D341Med (cell line): ENCODE measurements at places on chromosomes 5 and 9.
A peak's percentile ranks its signal among the peaks of the same experiment; 100 is the strongest.

DNA sequence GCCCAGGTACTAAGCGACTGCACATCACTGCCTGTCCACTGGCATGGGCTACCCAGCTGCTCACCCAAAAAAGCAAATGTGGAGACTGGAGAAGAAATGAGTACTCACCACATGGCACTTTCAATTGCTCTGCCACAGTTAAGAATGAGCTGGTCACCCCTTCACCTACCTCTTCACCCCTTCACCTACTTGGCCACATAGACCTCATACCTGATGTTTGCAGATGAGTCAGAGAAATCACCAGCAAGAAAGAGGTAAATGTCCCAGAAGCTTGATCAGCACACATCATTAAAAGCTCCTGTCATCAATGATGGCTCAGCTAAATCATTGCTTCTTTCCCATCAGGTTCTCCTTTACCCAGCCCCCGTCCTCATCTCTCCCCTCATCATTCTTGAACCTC, 7.6 kb upstream of the PRUNE2 start:
- no peak for DNase-seq

DNA sequence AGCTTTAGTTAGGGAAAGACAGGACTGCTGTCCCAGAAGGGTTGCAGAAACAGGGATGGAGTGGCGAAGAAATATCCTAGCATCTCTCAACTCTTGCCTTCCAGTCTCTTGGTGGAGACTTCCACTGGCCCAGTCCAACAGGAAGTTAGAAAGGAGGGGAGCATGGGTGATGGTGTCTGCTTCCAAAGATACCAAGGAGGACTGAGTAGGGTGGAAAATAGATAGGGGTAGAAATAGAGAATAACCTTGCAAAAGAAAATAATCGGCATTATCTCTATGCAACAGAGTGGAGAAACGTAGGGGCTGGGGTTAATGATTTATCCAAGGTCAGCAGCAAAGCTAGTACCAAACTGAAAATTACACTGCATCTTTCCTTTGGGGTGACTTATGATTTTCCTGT, 242.3 kb downstream of the PSAT1 start:
- DNase-seq, result no peak

DNA sequence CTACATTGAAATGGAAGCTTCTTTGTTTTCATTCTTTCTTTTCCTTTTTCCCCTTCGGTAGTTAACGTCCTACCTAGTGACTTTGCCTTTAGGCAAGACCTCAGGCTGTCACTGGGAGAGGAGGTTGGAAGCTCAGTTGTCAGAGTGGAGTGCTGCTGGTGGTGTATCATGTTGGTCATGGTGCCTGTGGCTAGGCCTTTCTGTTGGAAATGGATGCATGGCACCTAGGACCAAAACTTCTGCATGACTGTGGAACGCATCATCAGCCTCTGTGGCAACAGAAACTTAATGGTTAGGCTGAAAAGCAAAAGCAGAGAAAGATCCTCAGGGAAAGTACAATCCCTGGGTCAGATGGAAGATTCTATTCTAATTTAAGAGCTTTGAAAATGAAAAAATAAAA, 57.9 kb downstream of the OSTF1 start:
- DNase-seq, result no peak

DNA sequence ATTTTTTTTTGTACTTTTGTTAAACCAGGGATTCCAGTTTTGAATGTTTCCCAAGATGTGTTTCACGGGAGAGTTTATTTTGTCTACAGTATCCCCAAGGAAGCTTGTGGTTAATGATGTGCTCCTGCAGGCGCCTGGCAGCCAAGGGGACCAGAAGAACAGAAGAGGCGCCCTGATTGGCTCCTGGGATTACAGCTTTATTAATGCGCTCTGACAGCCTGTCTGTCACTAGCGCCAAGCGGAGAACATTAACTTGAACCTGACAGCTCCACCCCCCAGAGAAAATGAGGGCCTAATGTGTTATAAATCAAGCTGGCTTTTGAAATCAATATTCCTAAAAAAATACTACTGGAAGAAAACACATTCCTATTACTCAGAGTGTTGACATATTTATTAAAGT, 5.0 kb upstream of the FBXL7 start:
- no peak for DNase-seq

- DNase-seq, result no peak
Observed at GRCh38 chr5:130067364-130067763, 163.1 kb downstream of the CHSY3 start.

GRCh38 chr9:20512106-20512505, 110.2 kb downstream of the MLLT3 start:
- no peak for DNase-seq

DNA sequence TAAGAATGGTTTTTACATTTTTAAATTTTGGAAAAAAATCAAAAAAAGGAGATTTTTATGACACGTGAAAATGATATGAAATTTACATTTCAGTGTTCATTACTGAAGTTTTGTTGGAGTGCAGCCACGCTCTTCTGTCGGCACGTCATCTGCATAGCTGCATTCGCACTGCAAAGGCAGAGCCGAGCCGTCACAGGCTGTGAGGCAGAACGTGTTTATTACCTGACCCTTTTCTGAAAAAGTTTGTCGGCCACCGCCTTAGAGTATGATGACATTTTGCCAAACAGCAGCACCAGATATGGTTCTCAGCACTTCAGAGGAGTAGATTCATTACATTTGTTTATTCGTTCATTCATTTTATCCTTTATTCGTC, 24.1 kb downstream of the HRH2 start:
- DNase-seq, result no peak

DNA sequence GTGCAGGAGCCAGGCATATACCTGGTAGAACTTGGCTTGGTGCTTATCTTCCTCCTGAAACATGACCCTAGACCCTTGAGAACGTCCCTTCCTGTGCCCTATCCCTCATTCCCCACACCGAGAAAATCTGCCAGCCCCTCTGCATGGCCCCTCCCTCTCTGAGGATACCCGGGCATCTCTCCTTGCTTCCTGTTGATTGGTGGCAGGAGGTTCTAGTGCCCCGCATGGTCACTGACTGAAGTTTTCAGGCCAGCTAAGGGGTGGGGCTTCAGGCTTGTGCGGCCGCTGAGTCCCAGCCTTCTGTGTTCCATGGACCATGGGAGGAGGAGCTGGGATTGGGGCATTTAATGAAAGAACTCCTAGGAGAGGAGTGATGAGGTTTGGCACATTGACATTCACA, 22.8 kb downstream of the IGIP start:
- no peak for DNase-seq

GRCh38 chr5:96297290-96297689, 135.8 kb downstream of the PCSK1 start:
- no peak for DNase-seq

DNA sequence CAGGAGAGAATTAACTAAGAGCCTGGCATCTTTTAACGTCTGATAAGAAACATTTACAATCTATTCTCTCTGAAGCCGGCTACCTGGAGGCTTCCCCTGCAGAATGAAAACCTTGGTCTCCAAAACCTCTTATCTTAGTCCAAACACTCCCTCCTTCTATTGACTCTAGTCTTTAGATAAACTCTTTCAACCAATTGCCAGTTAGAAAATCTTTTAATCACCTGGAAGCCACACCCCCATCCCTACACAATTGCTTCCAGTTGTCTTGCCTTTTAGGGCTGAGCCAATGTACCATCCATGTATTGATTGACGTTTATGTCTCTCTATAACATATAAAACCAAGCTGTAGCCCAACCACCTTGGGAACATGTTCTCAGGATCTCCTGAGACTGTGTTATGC, 1343.1 kb upstream of the C9orf72 start:
- no peak for DNase-seq

DNA sequence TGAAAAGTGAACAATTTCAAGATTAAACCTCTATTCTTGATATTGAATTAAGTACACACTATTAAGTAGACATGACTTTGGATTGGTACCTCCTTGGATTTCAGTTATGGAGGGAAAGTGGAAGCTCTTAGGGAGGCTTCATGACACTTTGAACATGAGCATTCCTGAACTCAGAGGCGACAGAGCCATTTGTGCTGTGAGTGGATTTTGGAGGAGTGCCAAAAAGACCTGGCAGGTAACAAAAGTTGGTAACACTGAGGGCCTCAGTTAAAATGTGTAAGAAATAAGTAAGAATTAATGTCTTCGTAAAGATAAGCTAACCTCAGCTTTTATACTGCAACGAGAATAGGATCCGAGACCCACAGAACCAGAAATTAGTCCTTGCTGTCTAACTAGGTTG, 356.7 kb downstream of the ARRDC3 start:
- no peak for DNase-seq

DNA sequence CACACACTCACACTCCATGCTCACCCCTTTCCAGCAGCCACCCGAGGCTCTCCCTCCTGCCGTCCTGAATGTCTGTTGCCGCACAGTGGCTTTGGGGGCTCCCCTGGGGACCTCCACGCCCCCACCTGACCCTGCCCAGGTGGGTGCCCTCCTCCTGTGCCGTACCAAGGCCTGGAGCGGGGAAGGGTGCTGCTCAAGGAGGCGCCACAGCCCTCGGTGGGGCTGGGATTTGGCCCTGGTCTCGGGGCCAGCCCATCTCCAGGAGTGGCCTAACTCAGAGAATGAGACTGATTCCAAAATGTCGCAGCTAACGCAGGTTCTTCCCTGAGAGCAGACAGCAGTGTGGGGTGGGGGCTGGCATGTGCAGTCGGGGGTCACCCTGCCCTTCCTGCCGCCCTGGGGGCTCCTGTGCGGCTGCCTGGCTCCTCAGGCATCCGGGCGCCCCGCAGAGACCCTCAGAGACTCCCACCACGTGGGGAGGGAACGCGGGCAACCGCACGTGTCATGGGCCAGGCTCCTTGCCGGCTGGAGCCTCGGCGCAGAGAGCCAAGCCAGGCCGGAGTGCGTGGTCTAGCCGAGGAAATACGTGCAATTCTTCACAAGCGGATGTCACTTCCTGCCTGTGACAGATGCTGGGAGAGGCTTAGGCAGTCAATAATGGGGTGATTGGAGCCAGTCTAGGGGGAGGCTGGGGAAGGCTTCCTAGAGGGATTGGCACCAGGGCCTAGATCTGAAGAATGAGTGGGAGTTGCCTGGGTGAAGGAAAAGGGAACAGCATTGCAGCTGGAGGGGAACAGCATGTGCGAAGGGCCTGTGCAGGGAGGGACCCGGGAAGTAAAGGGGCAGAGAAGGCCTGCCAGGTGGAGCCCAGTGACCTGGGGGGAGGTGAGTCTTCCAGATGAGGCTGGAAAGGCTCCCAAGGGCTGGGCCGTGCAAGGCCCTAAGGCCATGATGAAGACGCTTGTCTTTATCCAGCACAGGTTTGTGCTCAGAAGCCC, 44.1 kb downstream of the C9orf50 start:
- DNase-seq, result no peak

DNA sequence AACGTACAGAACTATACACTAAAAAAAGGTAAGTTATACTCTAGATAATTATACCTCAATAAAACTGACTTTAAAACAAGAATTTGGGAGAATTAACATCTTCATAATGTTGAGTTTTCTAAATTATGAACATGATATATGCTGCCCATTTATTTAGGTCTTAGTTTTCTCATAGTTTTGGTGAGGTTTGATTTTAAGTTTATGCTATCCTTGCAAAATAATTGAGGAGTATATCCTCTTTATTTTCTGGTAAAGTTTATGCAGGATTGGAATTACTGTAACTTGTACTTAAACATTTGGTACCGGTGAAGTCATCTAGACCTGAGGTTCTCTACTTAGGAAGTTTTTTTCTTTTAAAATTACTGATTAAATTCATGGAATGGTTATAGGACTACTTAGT, 38.9 kb upstream of the RNU6ATAC start:
- DNase-seq, result no peak

- DNase-seq, result no peak
Observed at GRCh38 chr5:111769541-111769940, 12.5 kb upstream of the NREP start.

- DNase-seq, result no peak
Observed at GRCh38 chr9:3794635-3795034, 268.8 kb upstream of the RFX3 start.

- DNase-seq, result no peak
Observed at GRCh38 chr5:58543723-58544122, 39.2 kb upstream of the RAB3C start.

GRCh38 chr9:133954862-133955529, 37.1 kb downstream of the VAV2 start:
- no peak for DNase-seq

DNA sequence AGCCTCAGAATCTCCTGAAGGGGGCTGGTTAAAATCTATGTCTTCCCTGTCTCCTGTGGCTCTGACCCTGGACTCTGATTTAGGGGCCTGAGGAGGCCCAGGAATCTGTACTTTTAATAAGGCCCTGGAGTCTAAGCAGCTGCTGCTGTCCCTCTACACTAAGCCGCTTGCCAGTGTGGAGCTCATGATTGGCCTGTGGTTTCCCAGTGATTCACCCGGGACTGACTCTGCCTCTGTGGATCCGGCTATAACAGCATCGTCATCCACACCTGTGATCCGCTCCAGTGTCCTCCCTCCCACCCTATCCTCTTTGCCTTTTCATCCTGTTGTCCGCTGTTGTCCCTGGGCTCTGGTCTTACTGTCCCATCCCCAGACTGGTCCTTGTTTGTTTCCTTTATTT, 3.7 kb downstream of the SLC31A2 start:
- DNase-seq, result no peak

GRCh38 chr9:25025686-25026085, 480.0 kb upstream of the IZUMO3 start:
- no peak for DNase-seq

- no peak for DNase-seq
Observed at GRCh38 chr5:80141147-80141671, 106.1 kb downstream of the THBS4 start.

DNA sequence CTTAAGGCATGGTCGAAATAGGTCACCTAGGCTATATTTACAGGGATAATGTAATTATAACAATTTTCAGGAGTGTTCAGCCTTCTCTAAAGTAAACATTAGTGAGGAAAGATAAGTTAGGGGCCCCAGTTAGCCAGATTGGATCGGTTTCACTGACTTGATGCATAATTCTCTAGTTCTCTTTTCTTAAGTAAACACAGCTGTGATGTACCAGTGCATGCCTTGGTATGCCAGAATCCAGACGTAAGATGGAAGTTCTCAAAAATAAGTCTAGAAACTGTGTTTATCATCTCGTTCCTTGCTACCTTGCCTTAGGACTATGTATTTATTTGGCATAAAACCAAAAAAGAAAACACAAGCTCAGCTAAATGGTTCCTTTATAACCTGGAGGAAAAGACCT, 442.2 kb upstream of the CLINT1 start:
- DNase-seq, result no peak

- DNase-seq, result no peak
Observed at GRCh38 chr9:35798658-35799374, 7.4 kb downstream of the NPR2 start.

DNA sequence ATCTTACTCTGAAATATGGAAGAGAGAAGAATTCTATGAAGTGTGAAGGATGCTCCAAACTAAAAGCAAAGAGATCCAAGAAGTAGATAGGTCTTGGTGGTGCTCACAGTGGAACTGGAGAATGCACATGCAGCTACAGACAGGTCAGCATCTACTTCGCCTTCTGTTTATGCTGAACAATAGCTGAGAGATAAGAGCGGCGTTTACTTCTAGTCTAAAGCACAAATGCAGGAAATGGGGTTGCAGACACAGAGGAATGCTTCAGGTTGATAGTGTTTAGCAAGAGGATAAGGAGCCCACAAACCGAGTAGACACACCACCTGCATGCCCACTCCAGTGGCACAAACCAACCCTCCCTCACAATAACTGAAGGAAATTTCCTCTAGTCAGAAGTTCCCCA, 180.0 kb upstream of the RGMB start:
- DNase-seq, result no peak

GRCh38 chr5:150599917-150600511, 40.4 kb upstream of the SYNPO start:
- peak; percentile 74 for DNase-seq

GRCh38 chr9:100170085-100170484, 71.0 kb downstream of the INVS start:
- DNase-seq, result no peak

- no peak for DNase-seq
Observed at GRCh38 chr9:126979461-126979860, 64.9 kb downstream of the RALGPS1 start.
